Brain (organoid and tissue), 16 donors: ENCODE measurements at places on chromosomes 2 and 18.

DNA sequence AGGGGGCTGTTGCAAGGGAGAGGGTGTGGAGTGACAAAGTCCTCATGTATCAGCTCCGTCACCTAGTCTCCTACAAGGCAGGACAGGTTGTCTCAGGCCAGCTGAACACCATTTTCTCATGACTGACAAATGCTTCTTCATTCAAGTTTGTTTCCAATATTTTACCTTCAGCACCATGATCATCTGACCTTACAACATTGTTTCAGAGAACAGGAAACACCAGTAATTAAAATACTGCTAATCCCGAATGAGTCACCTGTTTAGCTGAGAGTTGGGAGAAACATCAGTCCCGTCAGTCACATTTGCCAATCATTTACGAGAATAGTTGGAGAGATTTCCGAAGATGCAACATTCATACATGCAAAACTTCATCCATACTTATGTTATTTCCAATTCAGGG, 25.7 kb upstream of the SP5 start:
- no peak for DNase-seq

- no peak for DNase-seq
Measured at GRCh38 chr2:100067784-100068183, 74.6 kb downstream of the AFF3 start.

GRCh38 chr2:158889135-158889853, 79.1 kb upstream of the TANC1 start:
- no peak for DNase-seq

DNA sequence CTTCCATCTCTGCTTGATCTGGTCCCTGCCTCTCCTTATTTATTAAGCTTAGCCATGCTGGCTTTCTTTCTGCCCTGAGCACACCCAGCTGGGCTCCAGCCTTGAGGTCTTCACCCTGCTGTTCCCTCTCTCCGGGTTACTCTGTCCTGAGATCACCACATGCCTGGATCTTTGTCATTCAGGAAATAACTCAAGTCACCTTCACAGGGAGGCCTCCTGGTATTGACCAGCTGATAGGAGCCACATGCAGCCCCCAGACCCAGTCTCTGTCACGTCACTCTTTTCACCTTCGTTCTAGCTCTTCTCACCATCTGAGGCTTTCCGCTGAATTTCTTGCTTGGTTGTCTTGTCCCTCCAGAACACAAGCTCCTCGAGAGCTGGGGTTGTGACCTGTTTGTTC, 114.4 kb downstream of the TSN start:
- DNase-seq: no peak

GRCh38 chr2:88281302-88282217, 111.4 kb downstream of the THNSL2 start:
- peak; percentile 26 for DNase-seq

DNA sequence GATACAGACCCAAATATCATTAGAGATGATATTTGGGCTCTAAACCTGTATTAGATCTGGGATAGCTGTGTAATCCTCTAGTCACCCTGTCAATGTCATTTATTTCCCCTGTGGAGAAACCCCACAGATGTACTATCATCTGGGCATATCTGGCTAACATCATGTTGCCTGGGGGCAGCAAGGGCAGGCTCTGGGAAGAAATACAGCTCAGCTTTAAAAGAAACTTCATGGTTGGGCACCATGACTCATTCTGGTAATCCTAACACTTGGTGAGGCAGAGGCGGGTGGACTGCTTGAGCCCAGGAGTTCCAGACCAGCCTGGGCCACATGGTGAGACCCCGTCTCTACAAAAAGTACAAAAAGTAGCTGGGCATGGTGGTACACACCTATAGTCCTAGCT, 282.5 kb downstream of the SLC8A1 start:
- no peak for DNase-seq

DNA sequence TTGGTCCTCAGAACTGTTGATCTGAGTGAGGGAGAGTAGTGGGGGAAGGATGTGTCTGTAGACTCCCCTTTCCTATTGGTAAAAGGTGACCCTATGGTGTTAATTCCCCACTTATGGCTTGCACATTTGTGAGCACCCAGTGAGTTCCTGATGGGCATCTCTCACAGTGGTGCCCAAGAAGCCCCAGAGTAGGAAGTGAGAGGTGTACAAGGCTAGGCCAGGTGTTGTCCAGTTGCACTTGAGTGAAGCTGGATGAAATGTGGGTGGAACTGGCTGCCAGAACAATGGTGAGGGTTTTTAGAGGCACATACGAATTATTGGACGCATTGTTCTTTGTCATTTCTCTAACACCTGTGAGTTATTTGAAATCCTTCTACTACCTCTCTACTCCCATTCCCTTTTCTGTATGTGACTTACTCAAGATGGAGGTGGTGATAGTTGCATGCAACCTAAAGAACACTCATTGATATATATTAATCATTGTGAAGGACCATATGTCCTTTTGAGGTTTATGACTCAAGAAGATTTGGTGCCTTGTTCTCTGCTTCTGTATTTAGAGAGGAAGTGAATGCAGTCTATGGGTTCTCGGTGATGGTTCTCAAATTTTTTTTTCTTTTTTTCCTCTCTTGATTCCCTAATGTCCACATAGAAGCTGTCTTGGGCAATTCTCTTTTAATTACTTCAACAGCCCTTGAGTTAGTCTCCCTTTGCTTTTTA, 162.7 kb downstream of the FSHR start:
- no peak for DNase-seq

DNA sequence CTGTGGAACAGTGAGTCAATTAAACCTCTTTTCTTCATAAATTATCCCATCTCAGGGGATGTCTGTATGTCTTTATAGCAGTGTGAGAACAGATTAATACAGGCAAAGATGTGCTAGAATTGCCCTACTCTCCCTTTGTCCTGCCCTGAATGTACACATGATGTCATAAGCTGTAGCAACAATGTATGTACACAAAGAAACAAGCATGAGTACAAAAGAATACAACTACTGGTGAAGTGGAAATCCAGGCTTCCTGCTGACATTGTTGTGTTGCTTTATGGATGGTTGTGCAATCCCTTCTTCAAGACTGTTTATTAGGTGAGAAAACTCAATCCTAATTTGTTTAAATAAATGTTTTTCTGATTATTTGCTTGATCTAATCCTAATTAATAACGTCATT, 446.6 kb downstream of the DSC3 start:
- no peak for DNase-seq

- DNase-seq: no peak
Measured at GRCh38 chr18:55981712-55982475, 393.9 kb upstream of the TCF4 start.

DNA sequence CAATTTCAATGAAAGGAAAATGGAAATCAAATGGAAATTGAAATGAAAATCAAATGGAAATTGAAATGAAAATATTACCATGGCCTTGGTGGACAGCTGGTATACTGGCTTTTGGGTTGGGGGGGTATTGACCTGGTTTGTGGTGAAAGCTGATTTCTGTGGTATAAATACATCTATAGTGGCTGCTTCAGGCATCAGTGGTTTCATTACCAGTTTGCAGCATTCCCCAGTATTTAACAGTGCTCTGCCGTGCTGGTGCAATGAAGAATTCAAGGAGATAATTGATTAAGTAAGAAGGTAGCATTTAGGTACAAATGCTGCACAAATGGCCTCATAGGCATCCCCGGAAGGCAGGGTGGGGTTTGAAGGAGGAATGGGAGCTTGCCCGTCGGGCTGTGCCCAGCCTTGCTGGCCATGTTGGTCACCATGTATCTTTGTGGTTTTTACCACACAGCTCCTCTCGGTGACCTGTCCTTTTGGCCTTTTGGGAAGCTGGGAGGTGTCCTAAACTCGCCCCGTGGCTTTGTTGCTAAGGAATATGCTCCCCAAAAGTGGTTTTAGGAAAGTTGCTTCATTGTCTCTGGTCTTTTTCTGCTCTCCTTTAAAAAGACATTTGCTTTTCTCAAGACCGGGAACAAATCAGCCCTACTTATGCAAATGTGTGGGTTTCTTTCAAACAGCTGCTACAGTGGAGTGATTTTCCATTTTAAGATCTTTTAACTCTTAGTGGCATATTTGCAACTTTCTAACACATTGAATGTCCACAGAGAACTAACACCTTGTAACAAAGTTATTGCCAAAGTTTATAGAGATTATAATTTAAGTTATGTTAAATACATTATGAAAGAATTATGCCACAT, 28.6 kb downstream of the SNTG2 start:
- DNase-seq: peak; percentile 77

GRCh38 chr2:165013944-165014619, 58.8 kb upstream of the SLC38A11 start:
- no peak for DNase-seq
